NCI-H1694 (cell line): ENCODE measurements at places on chromosomes 6 and 20.
A peak's percentile ranks its signal among the peaks of the same experiment; 100 is the strongest.

- DNase-seq: no peak
Measured at GRCh38 chr6:47438481-47439347, 38.9 kb upstream of the CD2AP start.

GRCh38 chr6:25239498-25239897 lies 39.7 kb upstream of the CARMIL1 start:
- DNase-seq: no peak

- no peak for DNase-seq
Measured at GRCh38 chr20:52470561-52470960, 279.0 kb upstream of the ZFP64 start.

- peak; percentile 95 for DNase-seq
Measured at GRCh38 chr6:20340068-20340848, 61.4 kb upstream of the E2F3 start.

- no peak for DNase-seq
Measured at GRCh38 chr20:20237093-20237959, 130.6 kb upstream of the INSM1 start.

DNA sequence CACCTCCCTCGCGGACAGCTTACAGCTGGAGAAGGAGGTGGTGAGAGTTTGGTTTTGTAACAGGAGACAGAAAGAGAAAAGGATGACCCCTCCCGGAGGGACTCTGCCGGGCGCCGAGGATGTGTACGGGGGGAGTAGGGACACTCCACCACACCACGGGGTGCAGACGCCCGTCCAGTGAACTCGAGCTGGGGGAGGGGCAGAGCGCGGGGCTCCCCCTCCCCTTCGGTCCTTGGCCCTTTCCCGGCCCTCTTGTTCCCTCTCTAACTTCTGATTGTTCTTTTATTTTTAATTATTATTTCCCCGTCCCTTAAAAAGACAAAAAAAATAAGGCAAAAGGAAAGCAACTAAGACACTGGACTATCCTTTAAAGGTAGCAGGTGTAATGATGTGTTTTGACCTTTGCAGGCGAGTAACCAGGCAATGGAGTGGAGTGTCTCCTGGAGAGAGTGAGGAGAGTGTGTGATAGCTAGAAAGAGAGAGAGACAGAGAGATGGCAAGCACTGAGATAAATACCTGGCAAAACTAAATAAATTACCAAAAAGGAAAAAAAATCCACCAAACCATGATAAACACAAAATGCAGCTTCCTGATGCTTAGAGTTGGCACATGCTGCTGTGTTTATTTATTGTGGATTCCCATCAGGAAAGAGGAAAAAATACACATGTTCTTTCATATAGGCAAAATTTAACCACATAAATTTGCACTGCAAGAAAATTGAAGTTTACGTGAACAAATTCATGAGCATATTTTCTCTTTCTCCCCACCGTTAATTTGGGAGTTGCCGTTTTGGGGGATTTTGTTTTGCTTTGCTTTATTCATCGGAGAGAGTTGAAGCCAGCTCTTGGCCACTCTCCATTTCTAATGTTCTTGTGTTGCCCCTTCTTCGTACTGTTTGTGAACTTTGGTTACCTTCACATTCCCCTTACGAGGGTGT lies 1.9 kb downstream of the POU3F2 start:
- DNase-seq: no peak

DNA sequence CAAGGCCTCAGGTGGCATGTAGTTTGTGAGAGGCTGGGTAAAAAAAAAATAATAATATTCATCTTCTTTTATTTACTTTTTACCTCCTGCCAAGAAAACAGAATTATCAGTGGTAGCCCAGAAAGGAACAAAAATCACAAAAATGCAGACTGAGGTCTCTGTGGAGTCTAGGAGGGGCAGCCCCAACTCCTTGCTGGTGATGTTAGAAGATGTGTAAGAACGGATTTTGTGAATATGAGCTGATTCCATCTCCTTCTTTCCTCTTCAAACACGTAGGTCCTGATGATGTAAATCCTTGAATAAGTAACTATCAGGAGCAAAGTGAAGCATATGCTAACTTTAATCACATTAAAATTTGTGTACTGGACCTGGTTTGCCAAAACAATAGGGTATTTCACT lies 226.8 kb downstream of the EYA4 start:
- DNase-seq: no peak

GRCh38 chr6:15618685-15619084 lies 44.1 kb downstream of the DTNBP1 start:
- DNase-seq: no peak

- no peak for DNase-seq
Measured at GRCh38 chr6:30826961-30827342, 57.4 kb upstream of the DDR1 start.

- no peak for DNase-seq
Measured at GRCh38 chr6:166814390-166814789, 142.0 kb downstream of the RNASET2 start.

DNA sequence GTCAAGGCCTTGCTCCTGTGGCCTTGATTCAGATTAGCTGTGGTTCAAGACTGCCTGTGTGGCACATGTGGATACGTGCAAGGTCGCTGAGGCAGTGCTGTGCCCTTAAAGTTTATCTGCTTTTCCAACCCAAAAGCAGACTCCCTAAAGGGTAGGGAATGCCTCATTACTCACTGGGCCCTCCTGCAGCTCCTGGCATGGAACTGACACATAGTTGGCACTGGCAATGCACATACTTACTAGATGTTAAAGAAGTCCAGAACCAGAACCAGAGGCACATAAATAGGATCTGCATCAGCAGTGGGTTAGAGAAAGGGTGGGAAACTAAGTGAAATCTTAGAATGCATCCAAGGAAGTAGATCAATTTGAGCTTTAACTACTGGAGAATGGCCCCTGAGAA lies 90.6 kb upstream of the MLN start:
- no peak for DNase-seq

- no peak for DNase-seq
Measured at GRCh38 chr6:43186706-43187105, 4.7 kb downstream of the CUL9 start.

DNA sequence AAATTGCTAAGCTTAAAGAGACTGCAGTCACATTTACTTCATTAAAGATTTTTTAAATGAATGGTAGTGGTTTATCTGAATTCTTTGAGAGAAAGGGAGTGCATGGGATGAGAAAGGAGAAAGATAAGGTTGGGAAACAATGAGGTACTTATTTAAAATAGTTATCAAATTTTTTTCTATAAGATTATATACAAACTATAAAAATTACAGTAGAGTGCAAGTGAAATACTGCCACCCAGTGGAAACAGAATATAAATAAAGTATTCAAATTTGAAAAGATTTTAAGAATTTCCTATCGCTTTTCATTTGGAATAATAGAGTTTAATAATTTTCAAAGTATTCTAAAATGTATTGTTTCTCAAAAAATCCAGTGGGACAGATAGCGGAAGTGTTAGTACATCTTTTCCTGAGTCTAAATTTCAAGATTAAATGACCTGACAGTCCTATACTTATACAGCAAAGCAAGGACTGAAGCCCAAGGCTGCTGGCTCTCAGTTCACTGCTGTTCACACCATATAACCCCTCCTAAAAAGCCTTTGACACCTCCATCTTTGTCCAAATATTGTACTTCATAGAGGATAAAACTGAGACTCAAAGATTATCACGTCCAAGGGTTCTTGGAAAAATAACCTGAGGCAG lies 31.1 kb downstream of the EPM2A start:
- DNase-seq: no peak

DNA sequence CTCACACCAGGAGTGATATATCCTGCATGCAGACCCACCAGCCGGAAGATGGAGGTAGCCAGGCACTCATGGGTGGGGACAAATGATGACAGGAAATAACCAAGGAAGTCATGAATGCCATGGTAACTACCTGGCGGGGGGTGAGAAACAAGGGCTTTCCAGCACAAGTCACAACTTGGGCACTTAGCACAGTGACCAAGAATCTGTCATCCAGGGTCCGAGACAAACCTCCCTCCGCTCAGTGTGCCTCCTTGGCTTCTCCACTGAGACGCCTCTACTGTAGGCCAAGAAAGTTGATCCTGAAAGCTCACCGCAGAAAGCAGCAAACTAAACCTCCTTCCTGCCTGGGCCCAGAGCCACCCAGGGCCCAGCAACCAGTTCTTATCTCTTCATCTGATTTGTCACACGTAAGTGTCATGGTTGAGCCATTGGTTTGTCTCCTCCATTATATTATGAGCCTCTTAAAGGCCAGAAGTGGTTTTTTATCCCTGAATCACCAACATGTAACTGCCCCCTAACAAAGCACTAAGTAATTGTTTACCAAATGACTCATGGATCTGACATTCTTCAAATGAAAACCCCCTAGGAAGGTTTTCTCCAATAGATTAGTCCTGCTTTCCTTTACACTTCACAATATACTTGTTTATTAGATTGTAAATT lies 84.3 kb upstream of the TAB2 start:
- DNase-seq: no peak

DNA sequence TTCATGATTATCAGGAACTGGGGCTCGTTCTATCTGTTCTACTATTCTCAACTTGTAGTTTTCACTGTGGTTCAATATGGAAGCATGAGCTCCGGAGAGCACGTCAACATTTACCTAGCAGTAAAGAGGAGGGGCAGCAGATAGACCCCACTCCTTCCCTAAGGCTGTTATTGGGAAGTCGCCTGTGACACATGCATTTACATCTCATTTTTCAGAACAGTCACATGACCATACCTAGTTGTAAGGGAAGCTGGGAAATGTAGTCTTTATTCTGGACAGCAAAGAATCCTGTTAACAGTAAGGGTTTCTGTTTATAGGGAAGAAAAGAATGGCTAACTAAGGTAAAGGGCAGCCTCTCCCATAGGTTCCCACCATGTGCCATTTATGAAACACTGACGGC lies 158.3 kb downstream of the ZFP64 start:
- no peak for DNase-seq

GRCh38 chr6:55293116-55293515 lies 34.2 kb upstream of the GFRAL start:
- DNase-seq: no peak

DNA sequence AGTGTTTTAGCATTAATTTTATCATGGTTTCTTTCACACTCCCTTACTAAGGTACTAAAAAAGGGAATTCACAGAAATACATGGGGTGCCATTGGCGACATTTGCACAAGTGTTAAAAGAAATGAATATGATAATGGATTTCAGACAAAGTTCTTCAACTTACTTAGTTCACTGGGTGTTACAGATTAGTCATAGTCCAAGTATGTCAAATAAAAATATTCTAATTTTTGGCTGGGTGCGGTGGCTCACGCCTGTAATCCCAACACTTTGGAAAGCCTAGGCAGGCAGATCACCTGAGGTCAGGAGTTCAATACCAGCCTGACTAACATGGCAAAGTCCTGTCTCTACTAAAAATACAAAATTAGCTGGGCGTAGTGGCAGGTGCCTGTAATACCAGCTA lies 286.1 kb upstream of the TFAP2D start:
- DNase-seq: no peak

GRCh38 chr6:3669916-3670315 lies 81.6 kb downstream of the PXDC1 start:
- DNase-seq: no peak

DNA sequence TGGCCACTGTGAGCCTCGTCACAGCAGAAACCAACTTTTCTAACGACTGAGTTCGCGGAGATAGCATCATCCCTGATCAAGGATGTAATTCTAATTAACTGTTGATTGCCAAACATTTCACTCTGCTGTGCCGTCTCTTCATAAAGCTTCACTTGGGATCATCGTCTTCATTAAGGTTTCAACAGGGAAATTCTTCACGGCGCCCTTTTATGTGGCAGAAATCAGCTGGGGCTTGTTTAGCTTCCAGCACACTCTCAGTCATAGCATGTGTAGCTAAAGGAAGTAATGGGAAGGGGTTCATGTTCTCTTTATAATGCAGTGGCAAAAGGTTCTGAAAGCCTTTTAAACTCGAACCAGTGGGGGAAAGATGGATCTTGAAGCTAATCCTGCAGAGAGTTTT lies 8.9 kb upstream of the ADRM1 start:
- no peak for DNase-seq

- no peak for DNase-seq
Measured at GRCh38 chr6:16471222-16471909, 233.0 kb downstream of the GMPR start.

DNA sequence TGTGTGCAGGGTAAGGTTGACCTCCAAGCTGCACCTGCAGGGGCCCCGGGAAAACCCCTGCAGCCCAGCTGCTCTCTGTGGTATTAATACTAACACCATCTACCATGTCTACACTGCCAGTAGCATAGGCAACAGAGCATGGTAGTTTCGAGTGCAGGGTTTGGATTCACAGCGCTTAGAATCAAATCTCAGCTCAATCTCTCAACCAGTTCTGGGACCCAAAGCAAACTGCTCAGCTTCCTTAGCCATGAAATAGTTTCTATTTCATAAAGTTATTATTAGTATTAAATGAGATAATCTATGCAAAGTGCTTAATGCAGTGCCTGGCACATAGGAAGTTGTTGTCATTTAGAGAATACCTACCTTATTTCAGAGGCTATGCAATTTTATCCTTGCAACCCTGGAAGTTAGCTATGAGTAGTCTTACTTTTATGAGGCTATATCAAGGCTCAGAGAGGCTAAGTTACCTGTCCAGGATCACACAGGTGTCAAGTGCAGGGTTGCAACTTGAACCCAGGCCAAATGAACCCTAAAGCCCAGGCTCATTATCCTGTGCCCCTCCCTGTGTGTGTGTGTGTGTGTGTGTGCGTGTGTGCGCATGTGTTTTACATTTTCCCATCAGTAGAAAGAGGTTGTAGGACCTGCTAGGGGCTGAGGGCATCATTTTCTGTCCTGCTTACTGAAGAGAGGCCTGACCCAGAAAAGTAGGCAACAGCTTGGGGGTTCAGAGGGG lies 27.6 kb upstream of the MRPS18A start:
- DNase-seq: no peak

GRCh38 chr6:26554447-26554696 lies 16.2 kb downstream of the HMGN4 start:
- DNase-seq: no peak

DNA sequence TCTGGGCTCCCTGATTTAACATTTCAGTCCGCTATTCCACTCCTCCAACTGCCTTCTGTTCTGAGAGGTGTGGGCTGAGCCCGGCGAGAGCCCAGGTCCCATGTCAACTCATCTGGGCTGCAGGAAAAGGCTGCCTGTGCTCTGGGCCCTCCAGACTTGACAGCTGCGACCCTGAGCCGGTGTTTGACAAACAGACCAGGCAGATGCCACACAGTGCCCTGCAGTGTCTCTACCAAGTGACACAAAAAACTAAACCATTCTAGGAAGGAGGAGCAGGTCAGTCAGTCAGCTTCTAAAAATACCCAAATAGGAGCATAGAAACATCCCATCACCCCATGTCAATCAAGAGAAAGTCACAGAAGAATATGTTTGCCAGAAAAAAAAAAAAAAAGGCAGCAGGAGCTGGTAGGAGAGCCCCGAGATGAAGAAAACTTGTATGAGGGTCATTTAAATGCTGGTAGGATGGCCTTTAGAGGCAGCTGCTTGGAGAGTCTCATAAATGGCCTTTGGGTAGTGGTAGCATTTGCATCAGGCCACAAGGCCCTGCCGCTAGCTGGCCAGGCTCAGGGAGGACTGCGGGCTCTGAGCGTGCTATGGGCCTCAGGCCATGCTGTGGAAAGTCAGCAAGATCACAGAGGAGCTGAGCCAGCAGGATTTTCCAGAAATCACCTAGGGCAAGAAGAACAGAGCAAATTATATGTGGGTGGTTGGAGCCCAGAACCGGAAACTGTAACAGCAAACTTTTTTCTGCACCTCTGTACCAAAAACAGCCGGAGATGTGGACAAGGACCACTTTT lies 36.6 kb upstream of the GFOD1 start:
- DNase-seq: peak; percentile 58
